Dermis blood vessel endothelial cell (primary cell): ENCODE measurements at places on chromosomes 5 and 9. TPM values are rescaled to one million over a fixed set of nuclear protein-coding genes. Genes with fewer than 3 reads are reported as not detected.
A peak's percentile ranks its signal among the peaks of the same experiment; 100 is the strongest.

GRCh38 chr9:129640871-129641749 is 841 bp downstream of the ASB6 start:
- DNase-seq, result no peak

GRCh38 chr9:123655681-123656423 is 274.1 kb downstream of the DENND1A start:
- no peak for DNase-seq

- no peak for DNase-seq
These were observed 140.9 kb upstream of the TLX3 start for GRCh38 chr5:171168171-171168570.

DNA sequence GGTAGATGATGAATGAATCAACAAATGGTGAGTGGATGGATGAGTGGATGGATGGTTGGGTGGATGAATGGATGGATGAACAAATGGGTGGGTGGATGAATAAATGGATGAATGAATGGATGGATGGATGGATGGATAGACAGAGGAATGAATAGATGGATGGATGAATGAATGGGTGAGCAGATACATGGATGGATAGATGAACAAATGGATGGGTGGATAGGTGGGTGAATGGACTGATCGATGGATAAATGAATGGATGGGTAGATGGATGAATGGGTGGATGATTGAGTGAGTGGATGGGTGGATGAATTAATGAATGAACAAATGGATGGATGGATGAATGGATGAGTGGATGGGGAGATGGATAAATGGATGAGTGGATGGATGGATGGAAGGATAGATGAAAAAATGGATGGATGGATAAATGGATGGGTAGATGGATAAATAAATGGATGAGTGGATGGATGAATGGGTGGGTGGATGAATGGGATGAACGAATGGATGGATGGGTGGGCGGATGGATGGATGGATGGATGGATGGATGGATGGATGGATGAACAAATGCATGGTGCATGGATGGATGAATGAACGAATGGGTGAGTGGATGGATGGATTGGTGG is 85.7 kb downstream of the PHF2 start:
- DNase-seq, result no peak

DNA sequence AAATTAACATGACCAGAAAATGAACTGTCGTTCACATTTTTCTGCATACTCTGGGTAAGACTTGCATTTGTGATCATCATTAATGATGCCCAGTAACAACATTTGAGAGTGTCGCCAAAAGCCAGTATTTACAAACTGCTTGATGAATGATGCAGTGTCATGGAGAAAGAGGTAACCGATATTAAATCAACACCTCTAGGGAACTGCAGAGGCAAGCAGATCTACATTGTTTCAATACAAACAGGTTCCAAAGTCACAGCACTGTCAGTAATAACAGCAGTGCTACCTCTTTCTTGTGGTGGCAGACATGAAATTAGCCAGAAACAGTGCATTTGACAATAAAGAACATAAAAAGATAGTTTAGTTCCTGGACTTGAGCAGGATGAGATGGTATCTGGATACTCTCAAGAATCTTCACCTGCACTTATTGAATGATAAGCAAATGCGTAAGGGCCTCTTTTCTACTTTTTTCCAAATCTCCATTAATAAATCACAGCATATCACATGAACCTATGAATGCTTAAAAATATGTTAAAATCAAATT is 456.6 kb downstream of the ARHGEF28 start:
- no peak for DNase-seq

GRCh38 chr5:34488984-34489383 is 167.1 kb upstream of the RAI14 start:
- DNase-seq, result no peak

- DNase-seq, result no peak
These were observed 105.3 kb downstream of the SLIT3 start for GRCh38 chr5:169195601-169196000.

GRCh38 chr5:135232958-135233357 is 166.1 kb downstream of the MACROH2A1 start:
- DNase-seq, result no peak

GRCh38 chr9:91577633-91578061 is 154.0 kb upstream of the NFIL3 start:
- DNase-seq, result no peak

DNA sequence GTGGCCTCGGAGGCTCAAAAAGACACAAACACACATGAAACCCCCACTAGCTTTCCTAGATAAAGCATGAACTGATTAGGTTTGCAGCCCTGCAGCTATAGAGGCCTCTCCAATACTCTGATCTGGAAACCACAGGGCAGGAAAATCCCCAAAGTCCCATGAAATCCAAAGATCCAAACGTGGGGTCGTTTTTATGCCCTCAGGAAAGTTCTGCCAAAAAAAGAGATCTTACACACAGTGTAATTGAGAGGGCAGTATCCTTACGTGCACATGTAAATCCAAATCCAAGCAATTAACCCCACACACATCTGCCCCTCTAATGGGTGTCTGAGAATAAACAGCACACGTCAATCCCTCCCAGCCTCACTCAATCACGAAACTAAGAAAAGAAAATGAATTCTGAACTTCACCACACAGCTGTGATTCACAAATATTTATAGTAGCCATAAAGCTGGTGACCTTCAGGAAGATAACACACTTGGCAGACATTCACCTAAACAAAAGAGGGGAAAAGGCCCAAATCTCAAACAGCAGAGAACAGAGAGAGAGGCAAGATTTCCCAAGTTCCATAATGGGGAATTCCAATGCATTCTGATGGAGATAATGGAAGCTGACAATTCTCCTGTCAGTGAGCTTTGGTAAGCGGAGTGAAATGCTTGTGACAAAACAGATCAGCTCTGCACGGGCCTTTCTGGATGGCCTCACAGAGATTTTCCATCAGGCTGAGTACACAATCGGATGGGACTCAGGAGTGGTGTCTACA is 114.2 kb downstream of the SEMA5A start:
- DNase-seq, result no peak

DNA sequence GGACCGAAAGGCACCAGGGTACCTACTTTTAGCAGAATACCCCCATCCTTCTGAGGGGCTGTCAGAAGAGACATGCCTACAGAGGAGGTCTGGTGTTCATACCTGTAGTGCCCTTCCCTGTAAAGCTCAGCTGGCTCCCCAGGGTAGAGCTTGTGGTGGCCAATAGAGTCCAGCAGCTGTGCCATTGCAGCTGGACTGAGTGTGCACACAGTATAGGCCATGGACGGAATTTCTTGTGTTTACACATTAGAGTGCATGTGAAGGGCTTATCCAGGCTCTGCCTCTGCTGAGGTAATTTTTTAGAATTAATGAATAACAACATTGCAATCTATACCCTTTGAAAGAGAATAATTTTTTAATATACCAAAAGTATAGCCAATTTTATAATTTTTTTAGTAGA is 191.0 kb downstream of the ZSWIM6 start:
- DNase-seq, result no peak

- no peak for DNase-seq
These were observed 1048.7 kb upstream of the WWC1 start for GRCh38 chr5:167242701-167243100.

DNA sequence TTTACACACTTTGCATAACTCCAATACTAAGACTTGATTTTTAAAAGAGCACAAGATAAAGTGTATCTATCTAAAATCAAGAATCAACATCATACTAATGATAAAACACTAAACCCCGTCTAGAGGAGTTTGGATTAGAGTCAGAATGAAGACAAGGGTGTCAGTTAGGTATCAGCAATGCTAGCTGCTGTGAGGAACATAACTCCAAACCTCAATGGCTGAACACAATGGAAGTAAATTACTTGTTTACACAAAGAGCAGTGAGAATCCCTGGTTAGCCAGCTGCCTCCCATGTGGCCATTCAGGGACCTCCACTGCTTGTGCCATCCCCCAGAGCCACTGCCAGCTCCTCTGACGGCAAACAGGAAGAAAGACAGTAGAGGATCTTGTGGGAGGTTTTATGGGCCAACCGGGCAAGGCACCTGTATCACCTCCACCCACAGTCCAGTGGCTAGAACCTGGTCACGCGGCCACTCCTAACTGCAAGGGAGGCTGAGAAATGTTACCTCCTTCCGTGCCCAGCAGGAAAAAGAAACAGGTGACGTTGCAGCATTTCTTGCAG is 24.0 kb upstream of the GRHPR start:
- DNase-seq, result no peak

DNA sequence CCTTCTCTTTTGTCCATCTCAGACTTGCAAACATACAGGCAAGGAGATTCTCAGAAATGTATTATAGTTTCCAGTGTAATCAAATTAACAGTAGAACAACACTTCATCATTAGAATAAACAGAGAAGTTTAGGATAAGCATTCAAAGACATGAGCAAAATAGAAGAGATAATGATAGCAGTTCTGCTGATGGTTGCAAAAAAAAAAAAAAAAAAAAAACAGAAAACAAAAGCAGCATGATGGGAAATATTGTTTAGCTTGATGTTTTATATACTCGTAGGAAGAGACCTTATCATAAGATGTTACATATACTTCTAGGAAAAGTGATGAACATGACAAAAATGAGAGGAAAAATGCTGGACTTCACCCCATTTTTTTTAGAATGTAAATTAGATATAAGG is 1356.2 kb downstream of the MAT2B start:
- no peak for DNase-seq

DNA sequence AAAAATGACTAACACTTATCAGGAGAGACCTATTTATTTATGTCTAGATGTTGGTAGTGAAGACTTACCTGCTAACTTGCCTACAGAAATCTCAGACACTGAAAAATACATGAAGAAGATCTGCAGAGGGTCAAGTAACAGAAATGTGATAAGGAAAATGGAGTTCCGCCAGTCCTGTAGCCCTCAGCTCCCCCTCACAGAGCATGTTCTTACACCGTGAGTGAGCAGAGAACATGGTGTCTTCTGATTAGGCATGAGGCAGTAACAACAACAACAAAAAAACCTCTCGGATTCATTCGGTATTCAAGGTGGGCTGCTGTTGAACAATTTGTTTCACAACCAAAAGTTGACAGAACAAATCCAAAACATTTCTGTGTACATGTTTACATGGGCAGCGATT is 162.0 kb upstream of the SNX2 start:
- DNase-seq, result no peak

- no peak for DNase-seq
These were observed 58.9 kb downstream of the NEURL1B start for GRCh38 chr5:172699999-172700364.

DNA sequence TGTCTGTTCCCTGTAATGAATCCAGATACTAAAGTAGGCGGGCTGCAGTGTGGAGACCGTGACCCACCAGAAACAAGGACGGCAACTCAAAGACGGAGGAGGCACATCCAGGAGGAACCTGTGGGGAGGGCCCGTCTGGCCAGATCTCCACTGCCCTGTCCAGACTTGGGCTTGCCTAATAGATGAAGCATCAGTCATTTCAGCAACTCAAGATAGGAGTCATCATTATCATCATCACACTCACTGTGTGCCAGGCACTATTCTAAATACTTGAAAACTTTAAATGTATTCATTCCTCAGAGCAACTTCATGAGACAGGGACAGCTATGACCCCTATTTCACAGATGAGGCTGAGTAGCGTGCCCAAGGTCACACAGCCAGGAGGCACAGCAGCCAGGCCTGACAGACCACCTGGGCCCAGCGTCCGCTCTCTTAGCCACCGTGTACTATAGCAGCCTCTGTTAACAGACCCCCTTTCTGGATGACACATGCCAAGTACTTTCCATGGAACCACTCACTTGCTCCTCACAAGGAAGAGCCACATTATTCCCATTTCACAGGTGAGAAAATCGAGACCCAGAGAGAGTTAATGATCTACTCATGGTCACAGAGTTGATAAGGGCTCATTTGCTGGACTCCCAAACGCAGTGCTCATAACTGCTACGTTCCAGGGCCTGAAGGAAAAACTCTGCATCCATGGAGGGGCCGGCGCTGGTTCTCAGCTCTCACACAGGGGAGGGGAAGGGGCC is 4.9 kb upstream of the IL4 start:
- DNase-seq, result no peak

- no peak for DNase-seq
These were observed at the start of gene FRRS1L for GRCh38 chr9:109166771-109167601. TSS of gene FRRS1L (minus strand) at chr9:109167249. CDS start at chr9:109167138, 111 bp downstream.

GRCh38 chr9:105716146-105716545 is 21.8 kb downstream of the TMEM38B start:
- no peak for DNase-seq

- no peak for DNase-seq
These were observed 502.1 kb downstream of the DMAC1 start for GRCh38 chr9:7297521-7297920.

GRCh38 chr5:137573376-137573775 is 74.2 kb upstream of the SPOCK1 start:
- no peak for DNase-seq

- peak; percentile 41 for DNase-seq
These were observed 34.4 kb downstream of the MACROH2A1 start for GRCh38 chr5:135364421-135365262.

DNA sequence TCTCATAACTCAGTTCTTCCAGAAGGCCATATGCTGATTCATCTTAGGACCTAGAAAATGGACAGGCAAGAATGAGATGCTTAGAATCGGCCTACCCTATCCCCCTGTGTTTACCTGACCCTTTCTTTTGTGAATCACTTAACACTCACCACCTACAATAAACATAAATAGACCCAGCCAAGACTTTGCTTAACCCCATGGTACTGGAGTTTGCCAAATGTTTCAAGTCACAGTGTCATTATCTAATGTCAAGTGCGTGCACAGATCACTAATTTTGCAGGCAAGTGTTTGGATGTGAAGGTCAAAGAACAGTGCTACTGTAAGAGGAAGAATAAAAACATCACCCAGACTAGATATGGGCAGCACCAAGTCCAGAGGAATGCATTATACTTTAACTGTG is 77.5 kb downstream of the GLIS3 start:
- no peak for DNase-seq

GRCh38 chr9:92709954-92710353 is 40.0 kb upstream of the IPPK start:
- DNase-seq, result no peak

- DNase-seq, result no peak
These were observed 42.2 kb downstream of the FGD3 start for GRCh38 chr9:92989561-92989960.

DNA sequence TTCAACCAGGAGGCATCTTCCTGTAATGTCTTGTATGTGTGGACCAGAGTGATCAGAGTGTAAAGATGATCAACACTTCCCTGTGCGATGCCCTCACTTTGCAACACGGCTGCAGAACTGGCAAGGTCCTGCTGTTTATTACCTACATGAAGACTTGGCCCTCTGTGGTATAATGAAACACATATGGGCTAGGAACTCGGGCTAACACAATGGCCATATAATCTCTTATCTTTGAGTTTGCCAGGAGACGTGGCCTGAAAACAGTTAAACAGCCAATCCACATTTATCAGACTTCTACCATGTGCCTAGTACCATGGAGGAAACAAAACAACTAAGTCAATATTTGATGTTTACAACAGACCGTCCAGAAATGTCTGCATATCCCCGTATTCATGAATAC is 145.5 kb downstream of the ZNF462 start:
- DNase-seq, result no peak

GRCh38 chr9:36389590-36389989 is 10.5 kb downstream of the RNF38 start:
- no peak for DNase-seq

- peak; percentile 78 for DNase-seq
These were observed 180.1 kb upstream of the MVB12B start for GRCh38 chr9:126146254-126147145.

KIF27 gene
- 2.7 and 4.4 TPM in 2 replicates for total RNA-seq

TMEM171 gene
- 1.0 and 1.9 TPM in 2 replicates for total RNA-seq

CDH9 gene
- total RNA-seq, result not detected in 2 replicates

SNCAIP gene
- 35.9 and 93.1 TPM in 2 replicates for total RNA-seq

SUSD3 gene
- total RNA-seq, result not detected in 2 replicates

MLANA gene
- not detected in 2 replicates for total RNA-seq

TPPP gene
- total RNA-seq, result under 0.01 and 0.14 TPM in 2 replicates

SPINK4 gene
- total RNA-seq, result not detected in 2 replicates

CDX1 gene
- not detected in 2 replicates for total RNA-seq

RNF130 gene
- 61.6 and 69.4 TPM in 2 replicates for total RNA-seq

NSMF gene
- total RNA-seq, result 32.7 and 32.8 TPM in 2 replicates

FCN1 gene
- total RNA-seq, result not detected in 2 replicates
